ENCODE measurements at places on chromosomes 1 and 21.
A peak's percentile ranks its signal among the peaks of the same experiment; 100 is the strongest.

DNA sequence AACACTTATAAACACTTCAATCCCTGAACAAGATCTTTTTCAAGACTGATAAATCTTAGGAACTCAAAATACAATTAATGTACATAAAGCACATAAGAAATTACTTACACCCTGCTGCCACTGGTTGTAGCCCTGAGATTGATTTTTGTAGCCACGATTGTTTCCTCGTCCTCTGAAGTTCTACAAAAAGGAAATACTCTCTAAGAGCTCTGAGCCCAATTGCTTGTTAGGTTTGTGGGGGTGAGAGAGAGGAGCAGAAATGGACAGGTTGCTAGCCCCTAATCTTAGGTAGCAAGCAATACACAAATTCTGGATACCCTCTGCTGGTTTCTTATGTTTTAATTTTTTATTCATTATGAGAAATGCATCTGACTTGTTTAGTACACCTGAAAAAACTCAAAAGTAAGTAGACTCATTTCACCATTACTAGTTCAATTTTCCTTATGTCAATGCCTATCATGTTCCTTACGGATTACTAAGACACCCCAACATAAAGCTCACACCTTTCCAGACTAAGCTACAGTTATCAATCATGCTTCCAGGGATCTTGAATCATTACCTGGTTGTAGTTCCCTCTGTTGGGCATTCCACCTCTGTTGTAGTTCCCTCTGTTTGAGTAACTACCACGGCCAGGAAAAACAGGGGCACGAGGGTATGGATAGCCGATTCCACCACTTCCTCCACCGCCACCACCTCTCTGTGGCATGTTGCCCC is 9.3 kb downstream of the HNRNPU start:
- no peak for DNase-seq

GRCh38 chr1:223844787-223845036 is 1.0 kb downstream of the TP53BP2 start:
- DNase-seq = peak; percentile 65

- DNase-seq = no peak
Observed at GRCh38 chr1:42128499-42128898, 24.7 kb upstream of the GUCA2B start.

DNA sequence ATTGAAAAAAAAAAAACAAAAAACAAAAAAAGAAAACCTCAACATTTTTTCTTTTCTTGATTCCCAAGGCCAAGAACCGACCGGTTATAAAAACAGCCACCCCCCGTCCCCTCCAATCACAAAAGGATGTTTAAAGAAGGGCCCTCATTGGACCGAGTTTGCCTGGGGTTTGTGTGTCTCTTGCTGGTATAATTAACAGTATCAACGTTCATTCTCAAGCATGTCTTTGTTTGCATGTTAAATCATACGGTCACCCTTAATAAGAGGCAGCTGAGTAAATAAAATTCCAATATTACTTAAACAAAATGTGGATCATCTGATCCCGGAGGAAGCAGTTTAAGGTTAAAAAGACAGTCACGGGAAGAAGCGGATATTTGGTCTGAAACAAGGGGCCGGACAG is 201.1 kb downstream of the PRDM2 start:
- DNase-seq = no peak

DNA sequence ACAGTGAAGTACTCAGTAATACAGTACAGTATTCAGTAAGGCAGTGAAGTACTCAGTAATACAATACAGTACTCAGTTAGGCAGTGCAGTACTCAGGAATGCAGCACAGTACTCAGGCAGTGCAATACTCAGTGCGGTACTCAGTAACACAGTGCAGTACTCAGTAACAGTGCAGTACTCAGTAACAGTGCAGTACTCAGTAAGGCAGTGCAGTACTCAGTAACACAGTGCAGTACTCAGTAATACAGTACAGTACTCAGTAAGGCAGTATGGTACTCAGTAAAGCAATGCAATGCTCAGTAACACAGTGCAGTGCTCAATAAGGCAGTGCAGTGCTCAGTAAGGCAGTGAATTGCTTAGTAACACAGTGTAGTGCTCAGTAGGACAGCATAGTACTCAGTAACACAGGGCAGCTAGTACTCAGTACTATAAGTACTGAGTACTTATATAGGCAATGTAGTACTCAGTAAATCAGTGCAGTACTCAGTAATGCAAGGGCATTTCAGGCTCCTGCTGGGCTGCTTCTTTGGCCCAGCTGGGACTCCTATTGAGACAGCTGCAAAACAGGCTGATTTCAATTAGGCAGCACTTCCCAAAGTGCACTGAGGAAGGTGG is 411.3 kb downstream of the DISC1 start:
- DNase-seq = no peak

GRCh38 chr1:212471286-212471685 is 38.6 kb downstream of the NENF start:
- DNase-seq = no peak

DNA sequence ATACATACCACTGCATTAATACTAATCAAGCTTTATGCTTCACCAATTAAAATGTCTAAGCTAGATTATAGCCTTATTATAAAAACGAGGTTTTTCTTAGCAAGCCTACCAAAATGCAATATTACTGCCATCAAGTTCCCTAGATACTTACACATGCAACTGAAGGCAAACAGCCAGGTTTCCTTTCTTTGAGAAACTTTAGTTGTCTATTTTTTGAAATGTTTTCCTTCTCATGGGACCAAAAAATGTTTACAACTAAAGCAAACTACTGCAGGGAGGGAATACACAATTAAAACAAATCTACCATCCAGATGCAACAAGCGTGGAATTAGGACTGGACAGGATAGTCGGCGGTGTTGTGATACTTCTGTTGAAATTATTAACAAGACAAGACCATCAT is 1.3 kb downstream of the ZNF644 start:
- DNase-seq = no peak
